ENCODE measurements at places on chromosomes 2 and 18.

- DNase-seq: no peak
These were observed 24.7 kb downstream of the SNRPD1 start for GRCh38 chr18:21636769-21637168.

- DNase-seq: peak; percentile 32
These were observed 10.9 kb downstream of the INPP4A start for GRCh38 chr2:98455494-98455976.

DNA sequence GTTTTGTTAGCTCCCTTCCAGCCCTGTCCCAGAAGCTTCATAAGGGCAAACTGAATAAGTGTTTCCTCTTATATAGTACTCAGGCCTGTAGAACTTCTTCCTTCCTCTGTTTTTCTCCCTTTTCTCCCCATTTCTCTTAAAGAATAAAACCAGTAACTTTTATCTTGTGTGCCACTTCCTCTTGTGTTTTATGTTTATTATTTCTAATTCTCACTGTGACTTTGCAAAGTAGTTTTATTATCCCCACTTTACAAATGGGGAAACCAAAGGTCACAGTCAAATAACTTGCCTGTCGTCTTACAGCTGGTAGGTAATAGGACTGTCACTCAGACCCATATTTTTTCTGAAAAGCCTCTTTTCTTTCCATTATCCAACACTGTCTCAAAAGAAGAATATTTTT, 42.4 kb downstream of the RBBP8 start:
- no peak for DNase-seq

DNA sequence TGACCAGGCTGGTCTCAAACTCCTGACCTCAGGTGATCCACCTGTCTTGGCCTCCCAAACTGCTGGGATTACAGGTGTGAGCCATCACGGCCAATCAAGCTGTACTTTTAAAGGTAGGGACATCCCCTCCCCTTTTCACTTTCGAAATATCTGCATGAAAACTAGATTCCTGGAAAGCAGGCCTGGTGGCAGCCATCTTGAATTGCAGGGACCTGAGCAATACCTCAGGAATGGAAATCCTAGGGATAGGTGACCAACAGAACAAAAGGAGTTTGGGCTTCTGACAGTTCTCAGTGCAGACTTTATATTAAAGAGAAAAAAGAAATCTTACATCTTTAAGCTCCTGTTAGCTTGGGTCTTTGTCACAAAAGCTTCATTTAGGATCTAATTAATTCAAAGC, 62.6 kb downstream of the KLF7 start:
- no peak for DNase-seq
